ENCODE measurements at places on chromosomes 3 and 15.

DNA sequence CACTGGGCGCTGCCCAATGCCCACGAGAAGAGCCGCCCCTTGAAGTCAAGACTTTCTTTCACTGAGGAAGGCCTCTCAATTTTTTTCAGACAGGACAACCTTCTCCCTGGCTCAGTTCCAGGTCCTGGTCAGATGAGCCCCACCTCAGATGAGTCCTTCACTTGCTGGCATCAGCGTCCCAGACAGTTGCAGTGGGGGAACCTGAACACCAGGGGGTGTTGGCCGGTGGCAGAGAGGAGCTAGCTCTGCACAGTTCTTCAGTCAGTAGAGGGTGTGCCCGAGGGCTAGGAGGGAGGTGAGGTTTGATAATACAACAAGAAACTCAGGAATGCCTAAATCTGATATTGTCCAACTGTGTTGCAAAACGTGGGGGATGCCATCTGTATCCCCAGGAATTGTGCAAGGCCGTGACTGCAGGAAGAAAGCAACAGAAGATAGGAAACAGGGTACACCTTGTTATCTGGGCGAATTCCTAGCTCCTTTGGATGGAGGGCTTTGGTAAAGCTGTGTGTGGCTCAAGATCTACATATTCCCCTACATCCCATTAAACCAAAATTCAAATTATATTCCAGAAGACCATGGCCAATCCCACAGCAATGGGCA is 34.3 kb downstream of the CCR3 start:
- peak; percentile 10 for DNase-seq

GRCh38 chr3:72082186-72082715 is 297.3 kb upstream of the PROK2 start:
- no peak for DNase-seq

GRCh38 chr3:55147856-55148720 is 220.2 kb upstream of the LRTM1 start:
- no peak for DNase-seq

GRCh38 chr3:183378545-183378944 is 49.9 kb downstream of the MCF2L2 start:
- no peak for DNase-seq

DNA sequence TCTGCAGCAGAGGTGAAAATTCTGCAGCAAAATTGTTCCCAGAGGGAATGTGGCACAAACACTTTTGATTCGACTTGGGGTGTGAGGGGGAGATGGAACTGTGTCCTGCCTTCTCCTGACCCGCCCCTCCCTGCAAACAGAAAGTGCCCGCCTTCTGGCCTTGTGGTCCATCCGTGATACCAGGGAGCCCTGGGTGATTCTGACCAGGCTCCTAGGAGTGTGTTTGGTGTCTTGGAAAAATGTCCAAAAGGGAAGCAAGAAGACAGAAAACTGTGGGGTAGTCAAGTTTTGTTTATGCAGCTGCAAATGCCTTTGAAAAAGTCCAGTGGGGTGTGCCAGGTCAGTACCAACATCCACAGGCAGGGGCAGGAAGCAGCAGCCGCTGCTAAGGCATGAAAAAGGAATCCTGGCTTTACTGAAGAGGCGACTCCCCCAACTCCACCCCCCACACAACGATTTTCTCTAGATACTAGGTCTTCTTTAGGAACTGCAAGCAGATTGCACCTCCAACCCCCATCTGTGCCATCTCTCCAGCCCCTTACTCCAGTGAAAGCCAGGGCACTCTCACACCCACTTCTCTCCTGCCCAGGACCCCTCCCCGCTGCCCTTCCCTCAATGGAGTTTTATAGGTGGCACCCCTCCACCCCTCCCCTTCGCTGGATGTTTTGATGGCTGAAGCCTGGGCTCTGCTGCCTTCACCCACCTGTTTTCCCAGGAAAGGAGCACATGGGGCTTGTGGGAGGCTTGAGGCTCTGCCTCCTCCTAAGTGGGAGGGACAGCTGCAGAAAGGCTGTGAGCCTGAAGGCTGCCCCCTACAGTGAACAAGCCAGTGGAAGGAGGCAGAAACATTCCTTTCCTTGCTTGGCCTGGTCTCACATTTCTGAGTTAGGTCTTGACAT is 82.4 kb upstream of the HERC1 start:
- DNase-seq, result no peak

- DNase-seq, result no peak
Observed at GRCh38 chr3:184717399-184717983, 5.6 kb upstream of the MAGEF1 start.

GRCh38 chr15:78174401-78174800 is 25.2 kb downstream of the IDH3A start:
- DNase-seq, result no peak

DNA sequence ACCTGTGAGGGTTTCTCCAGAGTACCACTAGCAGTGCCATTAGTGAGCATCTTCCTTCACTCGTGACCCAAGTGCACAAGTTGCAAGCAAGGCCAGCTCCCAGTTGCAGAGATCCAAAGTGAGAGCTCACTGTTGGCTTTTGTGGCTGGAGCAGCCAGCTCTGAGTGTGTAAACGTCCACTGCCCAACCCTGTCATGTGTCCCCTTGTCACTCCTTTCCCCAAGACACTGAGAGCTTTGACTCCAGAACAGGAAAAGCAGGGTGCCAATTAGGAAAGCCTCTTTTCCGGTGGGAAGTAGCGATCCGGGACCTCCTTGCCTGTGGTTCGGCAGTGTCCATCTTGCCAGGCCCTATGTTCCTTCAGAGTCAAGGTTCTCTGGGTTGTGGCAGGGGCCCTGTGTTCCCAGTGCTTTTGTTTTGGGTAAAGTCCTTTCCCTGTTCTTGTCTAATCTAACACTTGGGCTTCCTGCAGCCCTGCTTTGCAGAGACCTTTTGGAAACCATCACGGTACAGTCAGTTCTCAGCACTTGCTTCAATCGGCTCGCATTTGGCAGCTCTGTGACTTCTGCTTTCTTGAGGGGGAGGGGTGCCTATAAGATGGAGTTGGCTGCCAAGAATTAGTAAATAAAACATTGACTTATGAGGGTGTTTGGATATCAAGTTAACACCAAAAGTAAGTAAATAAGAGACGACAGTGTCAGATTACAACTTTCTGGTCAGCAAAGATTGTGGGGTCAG is 90.5 kb downstream of the DNASE1L3 start:
- no peak for DNase-seq

DNA sequence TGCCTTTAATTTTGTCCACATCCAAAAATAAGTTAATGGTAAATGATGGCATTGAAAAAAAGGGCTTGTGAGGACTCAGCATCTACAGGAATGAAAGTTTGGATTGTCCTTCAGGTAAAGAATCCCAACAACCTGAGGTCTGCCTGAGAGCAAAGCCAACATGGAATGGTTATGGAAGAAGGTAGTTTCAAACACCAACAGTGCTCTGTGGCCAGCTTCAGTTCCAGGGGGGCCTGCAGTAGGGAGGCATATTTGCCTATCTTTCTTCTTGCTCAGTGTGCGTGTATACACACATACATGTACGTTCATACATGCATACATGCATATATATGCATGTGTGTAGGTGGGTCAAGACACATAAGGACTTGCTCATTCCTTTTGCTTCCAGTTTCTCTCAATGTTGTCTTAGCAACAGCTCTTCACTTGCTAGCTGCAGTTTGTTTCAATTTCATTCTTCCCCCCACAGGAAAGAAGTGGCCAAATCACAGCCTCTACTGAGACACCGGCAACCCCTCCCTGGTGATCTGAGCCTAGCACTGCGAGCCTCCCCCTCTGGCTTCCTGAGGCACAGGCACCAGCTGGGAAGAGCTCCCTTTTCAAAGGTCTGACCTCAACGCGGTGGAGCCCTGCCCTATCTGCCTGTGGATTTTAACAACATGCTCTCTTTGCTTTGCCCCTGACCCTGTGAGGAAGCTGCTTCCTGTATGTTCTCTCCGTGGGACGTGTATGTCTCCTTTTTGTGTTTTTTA is 146.2 kb downstream of the KLF13 start:
- DNase-seq, result no peak

DNA sequence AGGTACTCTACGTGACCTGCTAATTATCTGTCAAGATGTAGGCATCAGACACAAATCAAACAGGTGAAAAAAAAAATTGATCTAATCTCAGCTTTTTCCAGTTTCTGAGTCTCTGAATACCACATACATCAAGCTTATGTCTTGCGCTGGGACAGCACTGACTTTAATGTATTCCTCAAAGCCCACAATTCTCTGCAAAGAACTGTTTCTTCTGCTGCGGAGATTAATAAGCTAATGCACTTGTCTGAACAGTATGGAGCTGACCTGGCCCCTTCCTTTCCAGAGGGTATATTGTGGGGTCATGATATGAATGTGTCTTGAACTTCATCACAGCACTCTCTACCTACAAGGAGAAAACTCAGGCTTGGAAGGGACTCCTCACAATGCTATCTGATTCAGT is 87.8 kb downstream of the FOXB1 start:
- no peak for DNase-seq

DNA sequence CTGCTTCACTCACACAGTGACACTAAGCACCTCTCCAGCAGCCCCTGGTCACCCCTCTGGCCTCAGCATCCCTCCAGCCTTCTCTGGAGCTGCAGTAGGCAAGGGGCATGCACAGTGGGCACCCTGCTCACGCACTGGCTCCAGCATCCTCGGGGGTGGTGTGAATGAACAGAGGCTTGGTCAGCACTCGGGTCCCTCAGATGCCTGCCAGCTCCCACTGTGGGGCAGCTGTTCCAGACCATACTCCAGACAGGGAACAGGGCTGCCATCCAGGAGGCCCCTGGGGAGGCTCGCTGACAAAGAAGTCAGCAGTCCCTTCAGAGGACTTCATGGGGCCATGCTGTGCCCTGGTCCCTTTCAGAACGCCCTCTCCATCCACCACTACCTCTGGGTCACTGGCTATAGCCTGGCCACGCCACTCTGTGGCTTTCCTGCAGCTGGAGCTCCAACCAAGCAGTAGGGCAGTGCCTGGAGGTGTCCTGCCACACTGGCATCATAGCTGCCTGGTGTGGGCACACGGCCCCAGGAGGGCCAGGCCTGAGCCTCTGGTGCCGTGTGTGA is 26.3 kb downstream of the ALS2CL start:
- no peak for DNase-seq

DNA sequence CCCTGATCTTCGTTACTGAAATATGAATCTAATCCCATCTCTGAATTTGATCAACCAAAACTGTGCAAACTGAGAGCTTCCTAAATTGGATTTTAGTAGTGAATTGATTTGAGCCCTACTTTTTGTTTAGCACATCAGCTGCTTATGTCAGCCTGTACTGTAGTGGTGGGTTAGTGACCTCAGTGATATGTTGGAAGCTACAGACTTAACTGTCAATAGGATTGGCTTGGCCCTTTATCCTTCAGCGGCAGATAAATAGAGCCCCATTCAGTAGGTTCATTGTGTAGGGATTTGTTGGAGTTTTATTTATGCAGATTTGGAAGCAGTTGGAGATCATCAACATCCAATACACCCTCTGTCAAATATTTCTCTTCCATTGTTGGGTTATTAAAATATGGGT is 409.7 kb downstream of the SOX2 start:
- DNase-seq, result no peak

DNA sequence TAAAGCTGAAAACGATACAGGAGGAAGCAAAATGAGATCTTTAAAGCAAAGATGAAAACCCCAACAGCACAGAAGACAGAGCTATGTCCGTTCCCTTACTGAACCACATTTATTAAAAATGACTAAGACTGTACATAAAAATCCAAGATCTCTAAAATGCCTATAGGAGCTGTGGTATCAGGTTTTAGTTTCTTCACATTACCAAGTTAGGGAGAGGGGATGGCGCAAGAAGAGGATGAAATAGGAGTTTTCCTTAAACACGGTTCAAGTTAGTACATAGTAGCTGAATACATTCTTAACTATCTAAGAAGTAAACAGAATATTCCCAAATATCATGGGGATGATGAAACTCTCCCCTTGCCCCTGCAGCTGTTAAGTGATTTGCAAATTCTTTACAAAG is 6.3 kb downstream of the EOMES start:
- no peak for DNase-seq

All from activated gamma-delta T cell (primary cell).